ENCODE measurements at places on chromosomes 12 and 14.

- no peak for DNase-seq
These were observed 42.8 kb upstream of the AMIGO2 start for GRCh38 chr12:47122602-47123001.

DNA sequence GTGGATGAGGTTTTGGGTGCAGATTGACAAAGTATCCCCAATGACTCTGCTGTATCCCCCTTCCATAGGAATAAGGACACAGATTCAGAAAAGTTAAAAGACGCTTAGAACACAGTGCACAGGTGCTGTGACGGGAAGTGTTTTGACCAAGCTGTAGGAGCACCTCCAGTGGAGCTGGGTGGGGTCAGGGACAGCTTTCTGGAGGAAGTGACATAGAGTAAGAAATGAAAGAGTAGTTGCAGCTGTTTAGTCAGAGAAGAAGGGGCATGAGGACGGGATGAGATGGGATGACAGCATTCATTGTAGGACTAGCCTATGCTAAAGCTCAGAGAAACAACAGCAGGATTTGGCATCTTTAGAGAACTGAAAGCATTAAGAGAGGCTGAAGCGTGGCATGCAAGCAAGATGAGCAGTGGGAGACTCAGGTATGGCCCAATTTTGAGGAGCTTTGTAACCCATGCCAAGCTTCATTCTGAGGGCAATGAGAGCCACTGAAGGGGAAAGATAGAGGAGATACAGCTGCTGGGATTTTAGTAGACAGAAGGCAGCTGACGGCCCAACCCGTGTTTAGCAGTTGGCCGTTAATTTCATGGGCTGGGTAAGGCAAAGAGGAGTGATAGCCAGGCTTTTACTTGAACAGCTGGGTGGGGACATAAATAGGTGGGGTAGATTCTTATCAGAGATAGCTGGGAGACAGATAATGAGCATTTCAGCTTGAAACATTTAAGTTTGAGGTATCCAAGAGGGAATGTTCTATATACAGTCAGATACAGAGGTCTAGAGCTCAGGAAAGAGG lies 131.8 kb upstream of the KRAS start:
- DNase-seq: no peak

DNA sequence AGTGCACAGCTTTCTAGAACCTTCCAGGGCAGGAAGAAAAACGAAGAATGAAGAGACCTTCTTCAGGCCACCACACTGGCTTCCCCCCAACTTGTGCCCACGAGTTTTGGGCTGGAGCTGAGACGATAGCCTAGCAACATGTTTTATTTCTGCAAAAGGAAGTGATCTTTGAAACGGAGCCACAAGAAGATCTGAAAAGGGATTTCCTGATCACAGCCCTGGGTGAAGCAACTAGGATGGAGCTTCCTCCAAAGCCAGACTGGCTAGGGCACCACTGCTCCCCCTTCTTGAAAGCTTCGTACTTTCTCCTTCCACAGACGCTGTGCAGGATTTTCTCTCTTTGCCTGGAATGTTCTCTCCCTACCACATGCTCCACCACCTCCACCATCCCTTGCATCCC lies 418.3 kb downstream of the MED13L start:
- no peak for DNase-seq

GRCh38 chr14:91354221-91354916 lies 63.3 kb downstream of the CCDC88C start:
- DNase-seq: no peak

- no peak for DNase-seq
These were observed 21.7 kb downstream of the ANKRD13A start for GRCh38 chr12:110020956-110021355.

- no peak for DNase-seq
These were observed 39.9 kb upstream of the MDGA2 start for GRCh38 chr14:47715330-47715729.

DNA sequence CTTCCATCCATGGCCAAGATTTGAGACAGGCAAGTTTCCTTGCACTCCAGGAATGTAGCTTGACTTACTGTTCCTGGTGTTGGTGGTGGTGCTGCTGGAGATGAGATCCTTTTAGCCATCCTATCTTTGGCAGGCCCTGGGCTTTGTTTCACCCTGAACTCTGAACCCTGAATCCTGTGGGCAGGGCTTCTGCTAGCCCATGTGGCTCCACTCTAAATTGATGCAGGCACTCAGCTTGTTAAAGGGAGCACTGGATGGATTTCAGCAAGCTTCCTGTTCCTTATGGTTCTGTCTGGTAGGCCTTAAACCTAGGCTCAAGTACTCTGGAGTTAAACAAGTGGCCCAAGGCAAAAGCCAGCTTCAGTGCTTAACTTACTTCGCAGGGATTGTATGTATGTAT lies 138.2 kb downstream of the RGS6 start:
- no peak for DNase-seq

GRCh38 chr12:28222081-28222700 lies 31.9 kb downstream of the CCDC91 start:
- no peak for DNase-seq

- DNase-seq: no peak
These were observed 135.0 kb upstream of the HIF1A start for GRCh38 chr14:61560323-61560722.

- no peak for DNase-seq
These were observed 160.4 kb downstream of the AACS start for GRCh38 chr12:125225641-125226040.

- DNase-seq: peak; percentile 13
These were observed 31.9 kb upstream of the RASSF8 start for GRCh38 chr12:25926536-25926935.

DNA sequence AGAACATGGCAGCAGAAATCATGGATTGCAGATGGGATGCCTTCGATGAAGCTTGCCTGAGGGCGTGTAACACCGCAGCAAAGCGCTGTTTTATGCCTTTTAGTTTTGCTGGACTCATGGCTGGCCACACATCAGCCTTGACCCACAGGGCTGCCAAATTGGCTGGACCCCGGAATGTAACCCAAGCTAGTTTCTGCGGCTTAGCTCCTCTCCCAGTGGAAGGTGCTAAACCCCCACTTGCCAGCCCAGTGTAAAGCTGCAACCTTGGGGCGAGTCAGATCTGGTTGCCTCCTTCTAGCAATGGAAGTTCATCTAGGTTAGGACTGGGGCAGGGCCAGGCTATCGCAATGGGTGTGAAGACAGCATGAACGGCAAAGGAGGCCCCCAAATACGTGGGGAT lies 38.3 kb downstream of the MEG3 start:
- DNase-seq: no peak

DNA sequence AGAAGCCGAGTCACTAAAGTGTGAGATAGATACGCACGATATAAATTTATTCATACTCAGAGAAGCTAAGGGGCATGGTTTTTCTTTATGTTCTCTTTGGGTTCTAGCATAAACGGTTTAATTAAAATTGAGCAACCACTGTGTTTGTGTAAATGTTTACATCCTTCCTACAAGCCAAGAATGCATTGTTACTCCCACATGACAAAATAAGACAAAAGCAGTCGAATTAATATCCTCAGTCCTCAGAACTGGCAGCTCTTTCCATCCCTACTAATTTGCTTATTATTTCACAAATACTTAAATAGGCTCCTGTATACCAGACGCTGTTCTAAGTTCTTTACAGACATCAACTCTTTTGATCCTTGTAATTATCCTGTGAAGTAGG lies 32.0 kb downstream of the SSPN start:
- DNase-seq: no peak
